ENCODE measurements at places on chromosomes 1 and 21.

- DNase-seq, result no peak
Measured at GRCh38 chr1:228414511-228415211, 2.0 kb downstream of the TRIM17 start.

DNA sequence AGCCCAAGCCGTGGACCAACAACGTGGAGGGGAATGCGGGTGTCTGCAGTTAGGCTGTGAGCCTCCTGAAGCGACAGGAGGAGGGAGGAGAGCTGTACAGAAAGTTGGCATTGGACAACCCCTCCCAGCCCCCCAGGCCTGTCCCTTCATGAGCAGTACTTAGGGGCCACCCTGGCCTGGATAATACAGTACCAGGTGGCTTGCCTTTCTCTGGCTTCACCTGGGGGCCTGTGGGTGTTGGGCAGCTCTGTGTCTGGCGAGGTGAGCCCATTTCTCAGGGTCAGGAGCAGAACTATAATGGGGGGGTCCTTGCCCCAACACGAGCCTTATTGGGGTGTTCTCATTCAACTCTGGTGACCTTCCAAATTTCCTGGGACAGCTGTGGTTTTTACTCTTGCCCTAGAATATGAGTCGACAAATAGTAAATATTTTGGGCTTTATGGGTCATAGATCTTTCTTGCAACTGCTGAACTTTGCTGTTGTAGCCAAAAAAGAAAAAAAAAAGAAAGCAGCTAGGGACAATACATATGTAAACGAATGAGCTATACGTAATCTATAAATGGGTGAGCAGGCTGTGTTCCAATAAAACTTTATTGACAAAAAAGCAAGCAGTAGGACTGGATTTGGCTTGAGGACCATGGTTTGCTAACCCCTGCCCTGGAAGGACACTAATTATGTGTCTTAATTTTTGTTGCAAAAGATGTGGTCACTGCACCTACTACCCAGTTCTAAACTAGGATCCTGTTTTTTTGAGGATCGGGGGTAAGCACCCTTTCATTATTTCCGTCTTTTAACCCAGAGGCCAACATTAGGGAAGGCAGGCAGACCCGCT is 11.4 kb downstream of the COQ8A start:
- DNase-seq, result no peak

GRCh38 chr1:112646225-112646624 is 26.6 kb downstream of the CAPZA1 start:
- no peak for DNase-seq

GRCh38 chr1:199394856-199395255 is 632.7 kb upstream of the NR5A2 start:
- DNase-seq, result no peak

GRCh38 chr1:79808816-79809475 is 802.4 kb upstream of the ADGRL4 start:
- no peak for DNase-seq

- no peak for DNase-seq
Measured at GRCh38 chr1:89211035-89211634, 12.4 kb upstream of the GBP4 start.

DNA sequence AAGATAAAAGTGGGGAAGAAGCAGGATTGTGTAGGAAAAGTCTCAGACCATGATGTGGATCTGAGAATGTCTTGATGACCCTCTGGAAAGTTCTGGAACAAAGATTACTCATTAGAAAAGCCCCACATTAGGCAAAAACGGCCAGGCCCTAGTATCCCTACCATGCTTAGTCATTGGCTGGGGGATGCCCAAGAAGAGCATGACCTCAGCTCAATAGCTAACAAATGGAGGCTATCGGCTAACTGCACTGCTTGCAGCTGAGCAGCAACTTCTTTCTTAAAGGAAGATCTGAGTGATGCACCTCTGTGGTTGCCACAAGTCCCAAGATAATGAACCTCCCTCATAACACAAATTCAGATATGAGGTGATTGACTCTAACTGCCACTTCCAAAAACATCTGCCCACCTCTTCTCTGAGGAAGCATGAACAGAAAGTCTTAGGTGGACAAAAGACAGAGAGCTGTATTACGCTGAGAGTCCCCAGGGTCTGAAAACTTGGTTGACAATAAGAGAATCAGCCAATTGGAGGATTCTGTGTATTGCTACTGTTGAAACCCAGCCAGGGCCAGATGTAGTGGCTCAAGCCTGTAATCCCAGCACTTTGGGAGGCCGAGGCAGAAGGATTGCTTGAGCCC is 64.6 kb upstream of the AK4 start:
- DNase-seq, result no peak

- peak; percentile 33 for DNase-seq
Measured at GRCh38 chr1:75615613-75616435, 4.9 kb upstream of the SLC44A5 start.

- no peak for DNase-seq
Measured at GRCh38 chr21:42522271-42522670, 8.6 kb downstream of the SLC37A1 start.

DNA sequence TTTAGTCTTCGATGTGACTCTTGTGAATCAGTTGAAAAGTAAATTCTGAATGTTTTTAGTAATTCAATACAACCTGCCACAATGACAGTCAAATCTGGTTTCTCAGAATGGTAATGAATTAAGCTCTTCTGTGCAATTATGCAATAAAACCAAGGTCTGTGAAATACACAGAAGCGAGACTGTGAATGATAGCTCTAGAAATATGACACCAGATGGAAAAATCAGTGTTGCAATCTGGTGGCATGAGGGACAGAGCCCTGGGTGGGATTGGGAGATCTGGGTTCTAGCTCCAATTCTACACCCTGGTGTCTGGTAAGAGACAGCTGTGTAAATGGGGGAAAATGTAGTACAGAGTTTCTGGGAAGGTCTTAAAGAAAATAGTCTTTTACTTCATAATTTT is 586.4 kb upstream of the ZRANB2 start:
- DNase-seq, result no peak

- DNase-seq, result no peak
Measured at GRCh38 chr1:156482276-156482675, 18.3 kb downstream of the MEF2D start.

DNA sequence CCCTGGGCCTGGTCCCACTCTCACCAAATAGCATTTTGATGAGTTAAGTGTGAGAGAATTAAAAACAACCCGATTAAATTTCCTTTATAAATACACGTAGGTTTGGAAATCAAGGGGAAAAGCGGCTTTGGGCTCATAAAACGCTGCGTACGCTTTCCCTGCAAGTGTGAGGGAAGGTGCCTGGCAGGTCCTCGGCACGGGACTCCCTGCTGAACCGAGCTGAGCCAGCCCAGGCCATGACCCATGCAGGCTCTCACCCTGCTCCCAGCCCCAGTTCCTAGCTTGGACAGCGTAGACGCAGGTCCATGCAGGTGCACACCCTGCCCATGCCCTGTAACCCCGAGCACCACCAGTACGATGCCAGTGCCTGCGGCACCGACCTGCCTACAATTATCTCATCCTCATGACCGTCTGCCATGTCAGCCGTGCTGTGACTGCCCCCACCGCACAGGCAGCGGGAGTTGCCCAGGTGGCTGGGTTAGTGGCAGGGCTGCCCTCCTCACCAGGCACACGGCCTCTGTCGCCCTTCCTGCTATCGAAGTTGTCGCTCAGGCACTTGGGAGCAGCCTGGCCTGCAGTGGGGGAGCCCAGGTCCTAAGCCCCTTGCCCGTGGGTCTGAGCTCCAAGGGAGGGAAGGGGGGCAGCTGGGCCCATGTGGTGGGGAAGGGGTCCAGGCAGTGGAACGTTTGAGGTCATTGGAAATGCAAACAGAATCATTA is 41.0 kb upstream of the ACTRT2 start:
- no peak for DNase-seq

GRCh38 chr1:184987696-184988095 is 13.4 kb upstream of the NIBAN1 start:
- DNase-seq, result no peak
